ENCODE measurements at places on chromosomes 11 and 22.
A peak's percentile ranks its signal among the peaks of the same experiment; 100 is the strongest.

DNA sequence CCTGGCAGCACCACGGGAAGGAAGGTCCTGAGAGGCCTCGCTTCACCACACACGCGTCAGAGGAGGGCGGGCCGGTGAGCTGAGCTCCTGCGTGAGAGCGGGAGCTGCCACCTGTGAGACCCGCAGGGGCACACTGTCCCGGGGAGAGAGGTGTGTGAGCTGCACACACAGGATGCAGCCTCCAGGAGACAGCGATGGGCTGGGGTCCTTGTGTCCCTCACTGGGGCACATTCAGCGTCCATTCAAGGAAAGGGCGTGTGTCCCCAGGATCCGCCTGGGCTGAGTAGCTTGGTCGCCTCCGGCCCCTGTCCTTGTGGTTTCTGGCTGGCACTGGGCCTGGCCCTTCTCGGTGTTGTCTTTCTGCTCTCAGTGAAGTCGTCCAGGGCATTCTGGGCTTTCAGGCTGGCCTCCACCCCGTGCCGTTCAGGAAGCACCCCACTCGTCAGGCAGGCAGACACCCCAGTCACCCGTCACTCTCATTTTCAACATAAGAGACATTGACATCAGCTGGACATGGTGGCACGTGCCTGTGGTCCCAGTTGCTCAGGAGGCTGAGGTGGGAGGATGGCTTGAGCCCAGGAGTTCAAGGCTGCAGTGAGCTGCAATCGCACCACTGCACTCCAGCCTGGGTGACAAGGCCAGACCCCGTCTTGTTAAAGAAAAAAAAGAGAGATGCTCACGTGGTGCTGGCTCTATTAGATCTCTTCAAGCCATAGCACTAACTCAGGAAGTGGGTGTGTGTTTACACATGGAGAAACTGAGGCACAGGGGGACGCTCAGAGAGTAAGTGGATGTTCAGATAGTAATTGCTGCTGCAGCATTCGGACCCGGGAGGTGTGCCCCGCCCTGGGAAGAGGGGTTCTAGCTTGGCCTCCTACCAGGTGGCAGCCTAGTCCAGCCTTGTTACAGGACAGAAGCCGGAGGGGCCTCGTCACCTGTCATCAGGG, 1081.6 kb downstream of the BRD1 start:
- DNase-seq = no peak

- no peak for DNase-seq
Observed at GRCh38 chr11:76033699-76034098, 172.6 kb downstream of the WNT11 start.

DNA sequence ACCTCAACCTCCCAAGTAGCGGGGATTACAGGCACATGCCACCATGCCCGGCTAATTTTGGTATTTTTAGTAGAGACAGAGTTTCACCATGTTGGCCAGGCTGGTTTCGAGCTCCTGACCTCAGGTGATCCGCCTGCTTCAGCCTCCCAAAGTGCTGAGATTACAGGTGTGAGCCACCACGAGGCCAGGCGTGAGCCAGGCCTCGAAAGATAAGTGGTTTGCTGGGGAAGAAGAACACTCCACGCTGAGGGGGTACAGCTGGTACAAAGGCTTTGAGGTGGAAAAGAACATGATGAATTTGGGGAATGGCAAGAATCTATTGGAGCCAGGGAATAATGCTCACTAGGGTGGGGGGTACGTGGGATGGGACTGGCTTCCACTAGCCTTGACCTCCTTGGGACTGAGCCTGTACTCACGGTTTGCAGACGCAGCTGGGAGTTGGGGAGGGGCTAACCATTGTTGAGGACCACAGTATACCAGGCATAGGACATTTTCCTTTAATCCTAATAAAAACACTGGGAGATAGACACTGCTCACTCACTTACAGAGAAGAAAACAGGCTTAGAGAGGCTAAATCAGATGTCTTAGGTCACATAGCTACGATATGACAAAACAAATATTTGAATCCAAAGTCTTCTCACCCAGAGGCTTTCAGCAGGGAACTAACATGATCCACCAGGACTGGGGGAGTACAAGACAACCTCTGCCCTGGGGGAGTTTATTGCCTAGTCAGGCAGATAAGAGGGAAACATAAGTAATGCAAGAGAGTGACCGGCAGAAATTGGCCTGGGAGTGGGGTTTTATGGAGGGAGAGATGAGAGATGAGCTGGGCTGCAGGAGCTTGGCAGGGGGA, 4.9 kb downstream of the SLCO2B1 start:
- DNase-seq = no peak

DNA sequence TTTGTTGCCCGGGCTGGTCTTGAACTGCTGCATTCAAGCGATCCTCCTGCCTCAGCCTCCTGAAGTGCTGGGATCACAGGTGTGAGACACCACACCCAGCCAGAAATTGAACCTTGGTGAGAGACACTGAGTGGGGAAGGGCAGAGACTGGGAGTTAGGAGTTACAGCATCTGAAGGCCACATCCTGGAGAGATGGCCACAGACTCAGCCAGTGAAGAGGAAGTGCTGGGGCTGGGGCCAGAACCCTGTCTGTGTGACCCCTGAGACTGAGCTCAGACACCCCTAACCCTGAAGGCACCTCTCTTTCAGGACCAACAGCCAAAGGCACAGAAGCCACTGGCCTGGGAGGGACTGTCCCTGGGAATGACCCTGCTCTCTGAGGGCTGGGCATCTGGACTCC, 33.8 kb downstream of the TXN2 start:
- no peak for DNase-seq

DNA sequence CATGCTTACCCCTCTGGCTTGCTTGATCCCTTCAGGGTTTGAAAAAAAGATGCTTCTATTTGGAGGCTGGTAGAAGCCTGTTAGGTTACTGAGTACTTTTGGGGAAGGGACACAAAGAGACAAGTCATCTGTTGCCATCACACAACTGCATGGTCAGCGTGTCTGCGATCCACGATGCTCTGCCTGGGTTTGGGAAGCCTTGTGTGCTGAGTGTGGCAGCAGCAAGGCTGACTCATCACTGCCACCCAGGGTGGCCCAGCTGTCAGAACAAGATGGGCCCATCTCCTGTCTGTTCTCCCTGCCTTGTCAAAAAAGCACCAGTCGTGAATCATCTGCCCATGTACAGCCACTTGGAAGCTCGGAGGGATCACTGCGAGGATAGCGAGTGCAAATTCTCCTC, 26.2 kb downstream of the UBASH3B start:
- no peak for DNase-seq

DNA sequence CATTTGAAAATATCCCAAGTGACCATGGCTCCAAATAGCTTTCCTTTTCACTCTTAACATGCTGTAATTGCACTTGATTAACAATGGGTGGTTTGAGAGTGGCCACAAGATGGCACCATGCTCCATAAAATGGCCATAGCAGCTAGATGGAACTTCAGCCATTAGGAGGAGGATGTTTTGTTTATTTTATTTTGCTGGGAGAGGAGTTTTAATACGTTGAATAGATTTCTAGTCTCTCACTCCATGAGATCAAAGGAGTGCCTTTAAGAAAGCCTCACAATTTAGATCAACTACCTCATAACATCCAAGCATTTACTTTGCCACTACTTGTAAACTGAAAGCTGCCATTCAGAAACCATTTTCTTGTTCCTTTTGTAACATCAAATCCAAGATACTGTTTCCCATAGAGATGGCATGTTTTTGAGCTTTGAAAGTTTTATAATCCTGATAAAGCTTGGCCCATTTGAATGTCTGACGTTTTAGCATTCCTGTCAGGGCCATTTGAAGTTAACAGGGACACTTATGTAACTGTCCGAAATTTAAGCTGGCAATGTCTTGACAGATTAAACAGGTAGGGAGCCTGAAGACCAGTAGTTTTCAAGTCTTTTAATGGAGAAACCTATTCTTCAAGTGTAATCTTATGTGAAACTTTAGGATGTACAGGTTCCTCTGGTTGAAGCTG, 4.7 kb downstream of the FEN1 start:
- DNase-seq = peak; percentile 76

GRCh38 chr11:68312780-68313573, 586 bp downstream of the LRP5 start:
- DNase-seq = no peak

GRCh38 chr11:72552399-72552910, 118.1 kb upstream of the CLPB start:
- no peak for DNase-seq

GRCh38 chr22:28769394-28770085, 3.0 kb upstream of the CCDC117 start:
- no peak for DNase-seq

- no peak for DNase-seq
Observed at GRCh38 chr11:86977441-86978050, 22.4 kb upstream of the FZD4 start.

- peak; percentile 34 for DNase-seq
Observed at GRCh38 chr11:66883016-66883965, 26.4 kb downstream of the LRFN4 start.

- DNase-seq = no peak
Observed at GRCh38 chr11:5611627-5612026, 13.2 kb upstream of the TRIM34 start.

DNA sequence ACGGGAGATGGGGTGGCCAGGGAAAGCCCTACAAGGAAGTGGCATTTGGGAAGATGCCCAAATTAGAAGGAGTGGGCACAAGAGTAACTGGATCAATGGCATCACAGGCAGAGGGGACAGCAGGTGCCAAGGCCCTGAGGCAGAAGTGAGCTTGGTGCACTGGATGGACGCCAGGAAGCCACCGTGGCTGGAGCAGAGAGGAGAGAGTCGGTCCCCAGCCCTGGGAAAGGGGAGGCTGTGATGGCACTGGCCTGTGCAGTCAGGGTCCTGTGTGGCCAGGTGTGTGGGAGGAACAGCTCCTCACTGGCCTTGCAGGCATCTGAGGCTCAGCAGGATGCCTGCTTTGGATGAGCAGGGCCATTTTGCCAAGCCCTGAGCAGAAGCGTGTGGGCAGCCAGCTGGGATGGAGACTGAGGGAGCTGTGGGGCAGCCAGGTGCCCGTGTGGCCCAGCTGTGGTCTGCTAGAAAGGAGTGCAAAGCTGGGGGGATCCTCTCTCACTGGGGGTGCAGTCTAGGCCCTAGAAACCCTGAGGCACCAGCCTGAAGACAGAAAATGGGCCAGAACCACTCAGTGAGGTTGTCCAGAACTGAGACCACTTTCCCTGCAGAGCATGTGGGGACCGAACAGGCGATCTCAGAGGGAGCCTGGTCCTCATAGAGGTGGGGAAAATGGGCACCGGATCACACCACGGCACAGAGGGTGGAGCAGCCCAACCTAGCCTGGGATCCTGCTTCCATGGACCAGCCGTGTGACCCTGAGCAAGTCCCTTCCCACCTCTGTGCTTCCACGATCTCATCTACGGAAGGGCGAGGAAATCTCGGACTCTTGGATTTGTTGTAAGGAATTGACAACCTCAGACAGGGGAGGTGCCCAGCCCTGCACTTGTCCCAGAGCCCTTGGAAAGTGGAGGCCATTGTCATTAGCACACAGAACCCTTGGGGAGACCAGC, 78.6 kb upstream of the RTL6 start:
- no peak for DNase-seq

DNA sequence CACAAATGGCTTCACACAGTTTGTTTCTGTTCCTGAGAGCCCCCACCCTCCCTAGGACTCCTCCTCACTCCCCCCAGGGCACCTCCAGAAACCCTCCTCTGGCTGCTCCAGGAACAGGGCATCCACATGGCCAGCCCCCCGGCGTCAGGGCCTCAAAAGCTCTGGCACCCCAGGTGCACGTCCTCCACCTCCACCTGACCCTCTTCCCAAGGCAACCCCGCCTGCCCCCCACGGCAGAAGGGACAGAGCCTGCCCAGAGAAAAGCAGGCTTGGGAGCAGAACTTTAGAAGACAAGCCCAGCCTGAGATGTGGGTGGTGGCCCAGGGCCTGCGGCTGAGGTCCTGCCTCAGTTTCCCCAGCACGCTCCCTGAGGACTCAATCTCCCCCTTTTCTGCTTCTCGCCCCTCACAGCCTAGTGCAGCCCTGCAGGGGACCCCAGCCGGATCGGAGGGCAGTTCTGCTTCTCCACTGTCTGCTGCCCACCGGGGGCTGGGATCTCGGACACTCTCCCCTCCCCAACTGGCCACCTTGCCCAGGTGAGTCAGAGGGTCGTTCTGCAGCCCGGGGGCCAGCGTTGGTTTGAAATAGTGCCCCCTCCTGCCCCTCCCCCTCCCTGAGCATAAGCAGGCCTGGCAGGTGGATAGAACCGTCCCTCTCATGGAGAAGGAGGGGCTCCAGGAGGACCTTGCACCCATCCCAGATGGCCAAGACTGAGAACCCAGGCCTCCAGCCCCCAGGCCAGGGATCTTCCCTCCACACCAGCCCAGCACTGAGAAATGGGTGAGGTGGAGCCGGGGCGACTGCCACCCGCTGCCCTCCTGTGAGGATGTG, 2.4 kb upstream of the TRABD start:
- DNase-seq = no peak

- DNase-seq = no peak
Observed at GRCh38 chr22:31039393-31039792, 41.7 kb upstream of the SMTN start.

DNA sequence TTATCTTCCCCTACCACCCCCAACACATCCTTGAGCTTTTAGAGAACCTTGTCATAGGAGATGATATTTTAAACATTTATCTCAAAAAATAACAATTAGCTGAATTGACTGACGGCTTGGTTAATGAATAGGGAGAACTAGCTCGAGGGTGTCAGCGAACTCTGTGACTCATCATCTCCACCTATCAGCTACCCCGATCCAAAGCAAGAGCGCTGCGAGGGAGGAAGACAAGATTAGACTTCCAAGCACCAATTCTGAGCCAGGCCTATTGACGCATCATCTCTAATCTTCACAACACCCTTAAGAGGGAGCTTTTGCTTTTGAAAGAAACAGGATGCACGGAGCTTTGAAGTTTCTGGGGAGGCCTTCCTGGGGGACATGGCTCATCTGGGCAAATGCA, 51.0 kb upstream of the GALNT18 start:
- no peak for DNase-seq

- no peak for DNase-seq
Observed at GRCh38 chr11:60762851-60763691, 6.4 kb downstream of the MS4A15 start.

- DNase-seq = no peak
Observed at GRCh38 chr22:48537343-48537680, 1290.4 kb downstream of the BRD1 start.

DNA sequence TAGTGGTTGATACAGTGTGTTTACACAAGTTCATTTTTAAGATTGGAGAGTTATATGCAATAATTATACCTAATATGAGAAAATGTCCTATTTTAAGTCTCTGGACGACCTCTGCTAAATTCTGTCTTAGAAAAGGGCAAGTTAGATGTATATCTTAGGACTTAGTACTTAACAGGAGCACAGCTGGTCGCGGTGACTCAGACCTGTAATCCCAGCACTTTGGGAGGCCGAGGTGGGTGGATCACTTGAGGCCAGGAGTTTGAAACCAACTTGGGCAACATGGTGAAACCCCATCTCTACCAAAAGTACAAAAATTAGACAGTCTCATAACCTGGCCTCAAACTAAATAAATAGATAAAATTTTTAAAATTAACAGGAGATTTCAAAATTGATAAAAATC, 27.2 kb downstream of the BSX start:
- no peak for DNase-seq
